Activated naive CD8-positive, alpha-beta T cell treated with anti-CD3 and anti-CD28 coated beads for 36 hours (primary cell): ENCODE measurements at places on chromosomes 6 and 20. TPM values are rescaled to one million over a fixed set of nuclear protein-coding genes. Genes with fewer than 3 reads are reported as not detected.

DNA sequence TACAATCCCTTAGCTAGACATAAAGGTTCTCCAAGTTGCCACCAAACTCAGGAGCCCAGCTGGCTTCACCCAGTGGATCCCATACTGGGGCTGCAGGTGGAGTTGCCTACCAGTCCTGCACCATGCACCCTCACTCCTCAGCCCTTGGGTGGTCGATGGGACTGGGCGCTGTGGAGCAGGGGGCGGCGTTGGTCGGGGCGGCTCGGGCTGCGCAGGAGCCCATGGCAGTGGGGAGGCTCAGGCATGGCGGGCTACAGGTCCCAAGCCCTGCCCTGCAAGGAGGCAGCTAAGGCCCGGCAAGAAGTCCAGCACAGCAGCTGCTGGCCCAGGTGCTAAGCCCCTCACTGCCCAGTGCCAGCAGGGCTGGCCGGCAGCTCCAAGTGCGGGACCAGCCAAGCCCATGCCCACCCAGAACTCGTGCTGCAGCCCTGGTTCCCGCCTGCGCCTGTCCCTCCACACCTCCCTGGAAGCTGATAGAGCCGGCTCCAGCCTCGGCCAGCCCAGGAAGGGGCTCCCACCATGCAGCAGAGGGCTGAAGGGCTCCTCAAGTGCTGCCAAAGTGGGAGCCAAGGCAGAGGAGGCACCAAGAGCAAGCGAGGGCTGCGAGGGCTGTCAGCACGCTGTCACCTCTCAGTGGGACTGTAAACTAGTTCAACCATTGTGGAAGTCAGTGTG, 912.1 kb downstream of the PHF3 start:
- no peak for DNase-seq

DNA sequence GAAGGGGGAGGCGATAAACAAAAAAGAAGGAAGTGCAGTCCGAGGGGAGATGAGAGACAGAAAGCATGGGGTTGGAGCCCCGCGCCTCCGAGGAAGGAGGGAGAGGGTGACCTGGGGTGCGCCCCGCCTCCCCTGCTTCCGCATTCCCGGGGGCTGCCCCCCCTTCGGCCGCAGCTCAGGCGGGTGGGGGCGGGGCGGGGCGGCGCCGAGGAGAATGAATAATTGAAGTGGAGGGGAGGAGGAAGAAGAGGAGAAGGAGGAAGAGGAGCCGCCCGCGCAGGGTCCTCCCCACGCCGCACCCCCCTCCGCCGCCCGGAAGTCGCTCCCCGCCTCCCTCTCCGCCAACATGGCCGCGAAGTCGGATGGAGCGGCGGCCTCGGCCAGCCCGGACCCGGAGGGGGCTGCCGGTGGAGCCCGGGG, at the start of gene XKR7:
Gene XKR7, plus strand, starts transcription at position 322 of the 420 bp plus-strand sequence. Its CDS starts 25 bp downstream, at position 347.
- DNase-seq, result peak; percentile 19

DNA sequence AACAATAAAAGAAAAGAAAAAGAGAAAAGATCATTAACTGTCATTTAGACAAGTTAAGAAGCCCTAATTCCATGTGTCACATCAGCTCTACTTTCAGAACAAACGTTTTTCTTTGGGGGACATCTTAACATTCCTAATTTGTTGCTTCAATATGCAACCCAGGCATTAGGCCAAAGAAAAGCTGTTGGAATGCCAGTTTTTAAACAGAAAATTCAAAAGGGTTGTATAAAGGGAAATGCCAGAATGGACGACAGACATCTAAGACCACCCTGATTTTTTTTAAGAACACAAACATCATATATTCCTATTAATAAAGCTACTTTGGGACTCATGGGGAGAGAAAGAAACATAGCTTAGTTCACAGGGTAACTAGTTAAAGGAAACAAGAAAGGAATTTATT, 315.0 kb downstream of the GMDS start:
- DNase-seq, result no peak

GRCh38 chr6:5619249-5619648, 357.9 kb downstream of the FARS2 start:
- DNase-seq, result peak; percentile 38

DNA sequence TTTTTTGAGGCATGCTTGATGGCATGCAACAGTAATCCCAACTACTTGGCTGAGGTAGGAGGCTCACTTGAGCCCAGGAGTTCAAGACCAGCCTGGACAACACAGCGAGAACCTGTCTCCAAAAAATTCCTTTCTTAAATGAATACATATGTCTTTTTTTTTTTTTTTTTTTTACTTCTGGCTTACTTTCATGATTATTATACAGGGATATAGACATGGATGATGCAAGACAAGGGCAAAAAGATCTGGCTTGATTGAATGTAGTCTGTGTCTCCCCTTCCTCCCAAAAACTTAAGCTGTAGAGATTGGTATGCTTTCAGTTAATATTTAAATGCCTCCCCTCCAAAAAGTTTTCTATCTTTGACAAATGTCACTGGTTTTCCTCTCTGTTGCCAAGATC, 7.6 kb downstream of the SNX3 start:
- no peak for DNase-seq

Gene SLC17A3
- not detected for total RNA-seq

Gene PARD6B
- 4.1 TPM for total RNA-seq
